Spinal cord (tissue), 10 donors: ENCODE measurements at places on chromosomes 1 and 21. TPM values are rescaled to one million over a fixed set of nuclear protein-coding genes. Genes with fewer than 3 reads are reported as not detected.

- no peak for DNase-seq
These were observed 4.8 kb downstream of the MYBPH start for GRCh38 chr1:203170625-203171330.

- DNase-seq: no peak
These were observed 62.4 kb downstream of the RERE start for GRCh38 chr1:8754993-8755392.

- DNase-seq: no peak
These were observed 7.4 kb downstream of the SH2D2A start for GRCh38 chr1:156809281-156809680.

Gene FCGR3B
- 19.2 TPM for total RNA-seq

Gene NGF
- 10.4 TPM for total RNA-seq
